ENCODE measurements at places on chromosomes 4 and X. TPM values are rescaled to one million over a fixed set of nuclear protein-coding genes. Genes with fewer than 3 reads are reported as not detected.

TSPAN5 gene
- 4.5 TPM for total RNA-seq

ADH1C gene
- total RNA-seq: not detected

DMRTC1 gene
- not detected for total RNA-seq

TRPC5OS gene
- total RNA-seq: not detected

CLCN4 gene
- total RNA-seq: 3.4 TPM

GASK1B gene
- 44.9 TPM for total RNA-seq

STS gene
- total RNA-seq: 0.09 TPM

FAM9B gene
- total RNA-seq: not detected

SH3RF1 gene
- 7.4 TPM for total RNA-seq

SLITRK2 gene
- not detected for total RNA-seq

HCFC1 gene
- 9.5 TPM for total RNA-seq

KLKB1 gene
- total RNA-seq: not detected

ATP2B3 gene
- not detected for total RNA-seq

PRPS2 gene
- 47.3 TPM for total RNA-seq

SYN1 gene
- not detected for total RNA-seq

AKAP4 gene
- not detected for total RNA-seq

UGT2B11 gene
- total RNA-seq: not detected

NLGN4X gene
- 36.6 TPM for total RNA-seq

C1QTNF7 gene
- total RNA-seq: not detected

CDKL2 gene
- total RNA-seq: 1.8 TPM

NEIL3 gene
- 20.7 TPM for total RNA-seq

GPR82 gene
- not detected for total RNA-seq

CYLC1 gene
- total RNA-seq: not detected

CFAP99 gene
- total RNA-seq: not detected

HERC6 gene
- total RNA-seq: 14.3 TPM

UCHL1 gene
- total RNA-seq: 2,581 TPM

HPGD gene
- total RNA-seq: 10.5 TPM

DOK7 gene
- 20.7 TPM for total RNA-seq

DDIT4L gene
- total RNA-seq: 2.1 TPM

TMEM35A gene
- not detected for total RNA-seq

SPANXB1 gene
- not detected for total RNA-seq

NRK gene
- total RNA-seq: not detected

TLR10 gene
- not detected for total RNA-seq

ARHGEF38 gene
- total RNA-seq: not detected

PHOX2B gene
- not detected for total RNA-seq

NDST3 gene
- not detected for total RNA-seq

HTN3 gene
- not detected for total RNA-seq

CENPE gene
- total RNA-seq: 4.3 TPM
